ENCODE measurements at places on chromosomes 7 and 10.

- DNase-seq = no peak
Observed at GRCh38 chr7:92336662-92337340, 91.0 kb downstream of the ANKIB1 start.

DNA sequence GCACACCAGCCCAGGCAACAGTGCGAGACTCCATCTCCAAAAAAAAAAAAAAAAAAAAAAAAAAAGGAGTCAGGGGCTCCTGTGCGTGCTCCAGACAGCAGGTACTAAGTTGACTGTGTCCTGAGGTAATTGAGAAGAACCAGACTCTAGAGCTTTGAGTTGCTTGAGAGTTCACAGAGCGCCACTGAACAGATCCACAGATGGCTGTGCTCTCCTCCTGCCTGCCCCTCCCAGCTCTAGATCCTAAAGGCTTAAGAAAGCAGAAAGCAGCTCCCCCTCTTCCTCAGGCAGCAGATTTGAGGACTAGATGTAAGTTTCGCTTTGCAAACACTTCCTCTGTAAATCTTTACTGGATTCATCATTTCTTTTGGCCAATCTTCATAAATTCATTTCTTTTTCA lies 38.7 kb downstream of the SHH start:
- DNase-seq = no peak

GRCh38 chr7:102454468-102454867 lies 10.2 kb downstream of the ALKBH4 start:
- DNase-seq = no peak

- peak; percentile 46 for DNase-seq
Observed at GRCh38 chr7:2001601-2002442, 230.9 kb downstream of the MAD1L1 start.

GRCh38 chr7:122082160-122082559 lies 61.9 kb downstream of the AASS start:
- DNase-seq = no peak

GRCh38 chr10:96345222-96345621 lies 13.6 kb downstream of the OPALIN start:
- DNase-seq = no peak

GRCh38 chr10:3295582-3296151 lies 123.1 kb upstream of the PITRM1 start:
- no peak for DNase-seq

DNA sequence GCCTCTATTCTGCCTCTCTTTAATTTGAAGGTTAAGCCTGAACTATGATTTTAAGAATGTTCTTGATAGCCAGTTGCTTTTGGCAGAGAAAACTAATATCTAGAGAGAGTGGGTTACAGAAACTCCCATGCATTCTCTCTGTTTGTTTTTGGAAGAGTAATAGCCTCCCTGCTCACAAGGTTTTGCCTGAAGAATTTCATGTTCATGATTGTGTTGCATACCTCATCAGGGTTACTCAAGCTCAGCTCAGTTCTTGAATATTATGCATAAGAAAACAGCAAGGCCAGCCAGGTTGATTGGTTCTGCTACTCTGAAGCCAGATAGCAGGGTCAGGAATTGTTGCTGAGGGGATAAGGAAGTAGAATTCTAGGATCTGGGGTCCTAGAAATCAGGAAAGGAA lies 137.4 kb downstream of the MDFIC start:
- DNase-seq = no peak

DNA sequence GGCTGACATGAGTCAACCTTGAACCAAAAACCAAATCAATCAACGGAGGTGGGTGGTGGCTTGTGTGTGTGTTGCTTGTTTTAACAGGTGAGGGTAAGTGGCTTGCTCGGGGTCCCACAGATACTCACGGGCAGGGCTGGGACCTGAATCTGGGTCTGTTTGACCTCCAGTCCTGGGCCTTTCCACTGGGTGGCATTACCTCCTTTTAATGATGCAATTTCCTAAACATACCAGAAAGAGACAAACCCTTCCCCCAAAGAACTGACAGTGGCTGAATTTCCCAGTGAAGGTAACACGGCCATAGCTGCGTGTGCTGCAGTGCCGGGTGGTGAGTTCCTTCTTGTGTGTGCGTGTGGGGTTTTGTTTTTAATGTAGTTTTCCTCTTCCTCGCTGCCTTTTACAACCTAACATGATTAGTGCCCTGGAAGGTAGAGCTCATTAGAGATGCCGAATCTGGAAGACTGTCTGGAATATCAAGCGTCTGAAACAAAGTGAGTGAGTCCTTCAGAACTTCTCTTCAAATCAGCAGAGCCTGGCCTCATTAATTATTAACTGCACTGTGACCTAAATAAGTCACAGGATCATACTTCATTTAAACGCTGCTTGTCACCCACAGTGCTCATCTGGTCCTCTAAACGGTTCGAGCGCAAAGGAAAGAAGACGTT lies 166.1 kb upstream of the TCERG1L start:
- DNase-seq = no peak

DNA sequence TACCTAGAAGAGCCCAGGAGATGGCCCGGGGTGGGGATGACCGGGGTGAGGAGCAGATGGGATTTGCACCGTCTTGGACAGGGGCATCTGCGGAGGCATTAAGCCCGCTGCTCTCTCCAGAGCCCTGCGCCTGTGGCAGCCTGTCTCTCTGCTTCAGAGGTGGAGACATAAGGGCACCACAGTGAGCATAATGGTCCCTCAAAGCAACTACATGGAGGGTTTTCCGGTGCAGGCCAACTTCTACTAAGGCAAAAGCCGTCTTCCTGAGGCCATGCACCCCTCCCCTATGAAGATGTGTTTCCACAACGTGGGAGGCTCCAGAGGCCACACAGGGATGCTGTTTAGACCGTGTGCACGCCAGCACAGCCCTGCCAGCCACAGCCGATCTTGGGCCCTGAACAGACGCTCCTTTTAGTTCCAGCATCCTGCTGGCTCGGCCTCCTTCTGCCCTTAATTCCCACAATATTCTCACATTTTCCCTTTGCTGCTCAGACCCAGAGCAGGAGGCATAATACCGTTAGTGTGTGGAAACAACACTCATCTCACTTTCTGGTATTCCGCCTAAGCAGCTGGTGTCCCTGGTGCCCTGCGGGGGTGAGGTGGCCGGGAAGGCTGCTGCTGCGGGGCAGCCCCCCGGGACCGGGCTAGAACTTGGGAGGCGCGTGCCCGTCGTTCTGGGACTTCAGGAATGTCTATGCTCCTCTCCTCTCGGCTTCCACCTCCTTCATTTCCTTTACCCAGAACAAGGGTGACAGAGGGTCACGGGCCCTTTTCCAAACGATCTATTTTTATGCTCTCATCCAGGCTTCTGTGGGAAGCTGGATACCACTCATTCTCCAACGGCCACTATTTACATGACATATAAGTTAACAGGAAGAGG lies 266.9 kb downstream of the TNS3 start:
- no peak for DNase-seq

GRCh38 chr10:17578603-17579002 lies 38.6 kb downstream of the HACD1 start:
- no peak for DNase-seq

- DNase-seq = peak; percentile 61
Observed at GRCh38 chr10:2202401-2202800, 465.1 kb upstream of the ADARB2 start.

GRCh38 chr7:131020759-131021261 lies 286.8 kb upstream of the KLF14 start:
- DNase-seq = no peak

- DNase-seq = peak; percentile 29
Observed at GRCh38 chr10:62545160-62546066, 171.2 kb downstream of the ZNF365 start.

DNA sequence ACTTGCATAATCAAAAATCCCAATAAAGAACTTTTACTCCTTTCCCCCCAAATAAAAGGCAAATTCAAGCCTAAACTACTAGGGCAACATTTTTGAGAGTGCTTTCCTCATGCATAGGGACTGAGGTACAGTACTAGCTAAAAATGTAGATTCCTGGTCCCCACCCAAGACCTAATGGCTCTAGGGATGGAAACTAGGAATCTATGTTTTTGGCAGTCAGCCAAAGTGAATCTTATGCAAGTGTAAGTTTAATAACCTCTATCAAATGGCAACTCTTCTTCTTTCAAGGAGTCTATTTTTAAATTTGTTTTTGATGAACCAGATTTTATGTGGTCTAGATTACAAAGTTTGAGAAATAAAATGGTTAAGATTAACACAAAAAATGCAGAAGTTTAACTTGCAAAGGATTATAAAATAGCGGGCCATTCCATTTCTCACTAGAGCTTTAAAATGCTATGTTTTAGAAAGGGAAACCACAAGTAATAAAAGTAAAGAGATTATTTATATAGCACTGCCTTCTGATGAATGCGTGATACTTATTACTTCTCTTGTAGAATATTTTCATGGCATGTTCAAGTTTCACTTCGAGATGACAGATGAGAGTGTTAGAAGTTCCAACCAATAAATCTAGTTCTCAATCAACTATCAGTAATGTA lies 70.4 kb upstream of the MDFIC start:
- no peak for DNase-seq

DNA sequence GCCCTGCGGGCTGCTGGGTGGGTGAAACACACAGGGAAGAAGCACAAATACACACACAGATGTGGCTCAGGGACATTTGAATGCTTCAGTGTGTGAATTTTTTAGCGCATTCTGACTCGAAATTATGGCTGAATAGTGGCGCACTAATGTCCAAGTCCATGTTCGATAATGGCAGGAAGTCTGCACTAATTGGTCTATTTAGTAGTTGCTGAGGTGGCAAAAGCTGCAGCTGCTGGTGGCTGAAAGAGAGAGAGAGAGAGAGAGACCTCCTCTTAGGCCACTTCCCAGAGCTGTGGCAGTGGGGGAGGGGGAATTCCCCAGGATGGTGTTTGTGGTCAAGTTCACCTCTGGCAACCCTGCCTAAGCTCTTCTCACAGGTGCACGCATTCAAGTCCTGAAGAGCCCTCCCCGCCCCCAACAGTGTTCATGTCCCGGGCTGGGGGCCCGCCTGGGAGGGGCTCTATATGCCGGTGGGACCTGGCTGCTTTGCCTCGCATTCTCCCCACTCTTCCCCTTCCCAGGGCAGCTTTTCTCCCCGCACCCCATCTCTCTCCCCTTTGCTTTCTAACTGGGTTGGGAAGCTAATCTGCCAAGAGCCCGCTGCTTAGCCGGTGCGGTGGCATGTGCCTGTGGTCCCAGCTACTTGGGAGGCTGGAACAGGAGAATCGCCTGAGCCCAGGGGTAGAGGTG lies 6.0 kb upstream of the MNX1 start:
- DNase-seq = no peak

GRCh38 chr7:20206104-20206896 lies 10.9 kb downstream of the MACC1 start:
- peak; percentile 62 for DNase-seq

- no peak for DNase-seq
Observed at GRCh38 chr10:113179265-113179664, 229.2 kb downstream of the TCF7L2 start.

GRCh38 chr10:79331226-79331625 lies 16.0 kb upstream of the PPIF start:
- DNase-seq = peak; percentile 40

- DNase-seq = no peak
Observed at GRCh38 chr10:130984686-130985085, 326.8 kb downstream of the TCERG1L start.

DNA sequence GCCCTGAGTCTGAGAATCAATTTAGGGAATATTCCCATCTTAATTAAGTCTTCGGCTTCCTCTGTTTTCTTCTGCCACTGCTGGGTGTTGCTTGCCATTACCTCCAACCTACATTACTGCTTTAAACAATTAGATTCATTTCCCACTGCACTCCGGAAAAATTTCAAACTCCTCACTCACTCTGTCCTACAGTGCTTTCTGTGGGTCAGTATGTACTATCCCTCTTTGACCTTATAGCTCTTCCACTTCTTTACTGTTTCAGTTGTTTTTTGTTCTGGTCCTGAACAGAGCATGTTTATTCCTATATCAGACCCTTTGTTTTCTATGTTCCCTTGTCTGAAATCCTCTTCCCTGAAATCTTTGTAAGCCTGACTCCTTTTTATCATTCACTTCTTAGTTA lies 160.6 kb downstream of the MAGI2 start:
- DNase-seq = no peak

DNA sequence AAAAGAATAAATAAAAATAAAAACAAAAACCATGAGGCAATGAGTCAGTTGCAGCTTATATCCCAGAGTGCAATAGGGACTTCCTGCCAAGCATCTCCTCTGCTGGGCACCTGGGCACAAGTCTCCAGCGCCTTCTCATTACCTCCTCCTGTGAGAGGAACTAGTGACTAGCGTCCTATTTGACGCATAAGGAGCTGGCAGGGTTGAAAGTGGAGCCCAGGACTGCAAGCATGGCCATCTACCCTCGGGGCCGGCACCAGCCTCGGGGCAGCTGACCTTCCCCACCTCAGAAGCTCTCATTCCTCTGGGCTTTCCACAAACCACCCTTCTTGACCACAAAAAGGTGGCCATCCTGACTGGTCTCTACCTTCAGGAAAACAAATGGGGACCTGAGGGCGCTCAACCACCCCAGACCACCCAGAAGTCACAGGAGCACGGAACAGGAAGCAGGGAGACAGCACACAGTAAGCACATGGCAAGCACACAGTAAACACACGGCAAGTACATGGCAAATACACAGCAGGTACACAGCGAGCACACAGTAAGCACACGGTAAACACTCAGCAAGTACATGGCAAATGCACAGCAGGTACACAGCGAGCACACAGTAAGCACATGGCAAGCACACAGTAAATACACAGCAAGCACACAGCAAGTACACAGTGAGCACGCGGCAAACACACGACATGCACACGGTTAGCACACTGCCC lies 19.1 kb downstream of the CTBP2 start:
- no peak for DNase-seq

- DNase-seq = peak; percentile 42
Observed at GRCh38 chr10:98423691-98424120, 8.7 kb upstream of the PYROXD2 start.

GRCh38 chr7:75631711-75632110 lies 107.0 kb downstream of the HIP1 start:
- DNase-seq = no peak

DNA sequence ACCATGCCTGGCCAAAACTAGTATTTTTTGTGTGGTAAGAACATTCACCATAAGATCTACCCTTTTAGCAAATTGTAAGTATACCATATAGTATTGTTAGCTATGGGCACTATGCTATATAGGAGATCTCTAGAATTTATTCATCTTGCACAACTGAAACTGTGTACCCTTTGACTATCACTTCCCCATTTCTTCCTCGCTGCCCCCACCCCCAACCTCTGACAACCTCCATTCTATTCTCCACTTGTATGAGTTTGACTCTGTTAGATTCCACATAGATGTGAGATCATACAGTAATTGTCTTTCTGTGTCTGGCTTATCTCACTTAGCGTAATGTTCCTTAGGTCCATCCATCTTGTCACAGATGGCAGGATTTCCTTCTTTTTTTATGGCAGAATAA lies 3.6 kb downstream of the CASP7 start:
- DNase-seq = no peak

DNA sequence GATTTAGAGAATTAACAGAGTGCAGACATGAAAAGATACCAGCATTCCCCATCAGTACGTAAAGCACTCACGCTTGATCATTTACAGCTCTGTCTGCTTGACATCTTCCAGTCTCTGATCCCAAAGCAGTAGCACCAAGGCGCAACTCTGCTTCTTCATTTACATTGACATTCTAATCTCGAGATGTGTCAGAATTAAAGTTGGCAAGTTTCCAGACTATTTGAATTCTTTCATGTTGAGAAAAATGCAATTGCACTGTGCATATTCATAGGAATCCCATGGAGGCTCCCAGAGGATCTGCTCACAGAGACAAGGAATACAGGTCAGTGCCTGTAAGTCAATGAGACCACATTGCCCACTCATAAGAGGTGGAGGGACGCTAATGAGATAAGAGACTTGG lies 183.9 kb downstream of the LRRN3 start:
- peak; percentile 50 for DNase-seq
